ENCODE measurements at places on chromosomes 6 and 20.
A peak's percentile ranks its signal among the peaks of the same experiment; 100 is the strongest.

GRCh38 chr20:20024942-20025341, 7.8 kb downstream of the NAA20 start:
- DNase-seq = no peak

DNA sequence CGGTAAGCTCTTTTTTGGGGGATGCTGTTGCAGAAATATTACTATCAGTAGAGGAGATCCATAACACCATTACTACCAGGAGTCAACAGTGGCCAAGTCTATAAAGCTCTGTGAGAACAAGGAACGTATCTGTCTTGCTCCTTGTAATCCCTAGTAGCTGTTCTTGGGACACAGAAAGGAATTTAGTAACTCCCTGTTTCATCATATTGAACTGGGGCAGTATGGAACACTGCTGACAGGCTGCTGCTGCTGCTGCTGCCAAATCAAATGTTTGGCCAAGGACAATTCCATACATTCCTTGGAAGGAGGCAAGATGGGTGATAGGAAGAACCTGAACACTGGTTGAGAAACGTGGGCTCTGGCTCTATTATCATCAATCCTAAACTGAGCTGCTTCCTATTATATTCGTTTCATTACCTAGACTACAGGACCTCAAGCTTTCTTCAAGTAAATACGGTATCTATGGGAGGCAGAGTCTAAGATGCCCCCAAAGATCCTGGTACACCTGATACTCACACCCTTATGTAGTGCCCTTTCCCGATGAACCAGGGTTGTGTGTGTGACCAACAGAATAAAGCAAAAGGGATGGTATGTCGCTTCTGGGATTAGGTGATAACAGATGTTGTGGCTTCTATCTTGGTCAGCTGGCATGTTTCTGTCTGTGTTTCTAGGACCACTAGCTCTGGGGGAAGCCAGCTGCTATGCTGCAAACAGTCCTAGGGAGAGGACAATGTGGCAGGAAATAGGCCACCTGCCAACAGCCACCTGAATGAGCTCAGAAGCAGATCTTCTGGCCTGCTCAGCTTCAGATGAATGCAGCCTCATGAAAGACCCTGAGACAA, 39.5 kb downstream of the ELOVL5 start:
- DNase-seq = no peak

DNA sequence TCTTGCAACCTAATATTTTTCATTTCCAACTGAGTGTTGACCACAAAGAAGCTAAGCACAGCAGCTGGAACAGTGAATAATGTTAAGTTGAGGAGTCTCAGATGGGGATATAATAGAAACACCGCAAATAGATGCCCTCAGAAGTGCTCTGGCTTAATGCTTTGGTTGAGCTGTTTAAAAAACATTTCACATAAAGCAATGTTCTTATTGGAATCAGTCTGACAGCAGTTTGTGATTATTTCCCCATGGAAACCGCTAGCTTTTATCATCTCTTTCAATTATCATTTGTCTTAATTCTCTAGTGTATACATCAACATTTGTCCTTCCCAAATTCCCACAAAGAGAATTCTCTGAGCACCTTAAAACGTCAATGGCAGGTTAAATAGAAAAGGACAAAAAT, 30.8 kb downstream of the METTL24 start:
- DNase-seq = no peak

DNA sequence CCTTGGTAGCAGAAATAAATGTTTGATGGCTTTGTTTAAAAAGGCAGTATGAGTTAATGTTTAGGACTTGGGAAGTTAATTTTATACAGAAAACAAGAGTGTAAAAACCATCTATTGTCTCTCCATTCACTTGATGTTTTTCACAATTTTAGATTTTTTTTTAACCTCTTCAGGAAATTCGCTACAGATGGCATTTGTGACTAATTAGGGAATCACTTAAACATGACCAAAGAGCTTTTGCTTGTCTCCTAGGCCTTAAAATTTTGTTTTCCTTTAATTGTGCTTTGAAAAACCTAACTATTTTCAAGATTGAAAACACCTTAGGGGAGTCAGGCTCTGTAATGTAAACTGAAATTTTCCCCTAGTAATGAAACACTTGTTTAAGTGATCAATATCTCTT, 17.3 kb downstream of the TULP4 start:
- DNase-seq = no peak

DNA sequence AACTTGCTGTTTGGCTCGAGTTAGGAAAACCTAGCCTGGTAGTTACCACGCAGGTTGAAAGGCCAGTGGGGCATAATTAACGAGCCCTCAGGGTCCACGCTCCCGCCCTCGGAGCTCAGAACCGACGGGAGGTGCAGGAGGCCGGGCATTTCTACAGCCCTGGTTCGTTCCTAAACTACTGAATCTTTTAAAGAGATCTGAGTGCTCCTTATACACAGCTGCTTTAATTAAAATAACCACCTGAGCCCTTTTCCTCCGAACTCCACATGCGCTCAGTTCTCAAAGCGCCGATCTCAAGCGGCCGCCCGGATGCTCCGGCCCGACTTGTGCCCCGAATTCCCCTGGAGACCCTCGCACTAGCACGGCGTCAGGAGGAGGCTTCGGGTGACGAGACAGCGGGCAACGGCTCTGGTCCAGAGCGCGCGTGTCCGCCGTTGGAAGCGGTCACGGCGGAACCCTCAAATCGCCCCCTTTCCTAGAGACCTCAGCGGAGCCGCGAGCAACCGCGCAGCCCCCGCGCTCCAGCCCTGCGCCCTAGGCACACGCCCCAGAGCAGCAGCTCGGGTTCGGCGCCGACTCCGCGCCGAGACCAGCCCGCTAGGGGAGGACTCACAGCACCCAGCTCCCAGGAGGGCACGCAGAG, 397 bp downstream of the WDR27 start:
- DNase-seq = no peak

- no peak for DNase-seq
Measured at GRCh38 chr20:22561965-22562577, 22.3 kb downstream of the FOXA2 start.

GRCh38 chr20:35849706-35850105, 77.9 kb downstream of the PHF20 start:
- DNase-seq = no peak

- no peak for DNase-seq
Measured at GRCh38 chr20:64003960-64004725, 23.2 kb downstream of the PRPF6 start.

DNA sequence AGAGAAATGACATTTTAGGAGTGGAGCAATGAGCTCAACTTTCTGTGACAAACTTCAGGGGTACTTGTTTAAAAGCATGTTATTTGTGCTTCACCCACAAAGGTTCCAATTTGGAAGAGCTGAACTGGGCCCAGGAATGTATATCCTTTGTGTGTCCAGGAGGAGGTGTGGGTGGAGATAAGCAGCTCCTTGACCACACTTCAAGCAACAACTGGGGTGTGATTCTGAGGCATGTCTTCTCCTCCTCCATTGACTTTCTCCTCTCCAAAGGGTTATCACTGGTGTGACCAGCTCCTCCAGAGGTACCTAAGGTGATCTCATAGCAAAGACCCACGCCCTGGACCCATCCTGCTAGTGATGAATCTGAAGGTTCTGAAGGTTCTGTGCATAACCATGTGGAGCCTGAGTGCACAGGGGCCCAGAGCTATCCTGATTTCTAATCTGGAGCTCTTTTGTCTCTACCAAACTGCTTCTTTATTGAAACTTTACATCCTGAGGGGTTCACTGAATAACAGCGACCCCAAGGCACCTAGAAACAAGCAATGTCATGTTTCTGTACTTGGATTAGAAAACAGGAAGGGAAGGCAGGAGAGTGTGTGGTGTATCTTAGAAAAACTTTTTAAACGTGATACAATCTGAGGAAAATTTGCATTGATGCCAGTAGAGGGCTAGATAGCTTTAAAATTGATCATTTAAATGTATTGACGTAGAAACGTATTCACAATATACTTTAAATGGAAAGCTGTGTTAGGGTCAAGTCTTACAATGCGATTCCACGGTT, 60.9 kb upstream of the CD93 start:
- DNase-seq = no peak

- DNase-seq = no peak
Measured at GRCh38 chr20:21315138-21315537, 12.0 kb downstream of the XRN2 start.

DNA sequence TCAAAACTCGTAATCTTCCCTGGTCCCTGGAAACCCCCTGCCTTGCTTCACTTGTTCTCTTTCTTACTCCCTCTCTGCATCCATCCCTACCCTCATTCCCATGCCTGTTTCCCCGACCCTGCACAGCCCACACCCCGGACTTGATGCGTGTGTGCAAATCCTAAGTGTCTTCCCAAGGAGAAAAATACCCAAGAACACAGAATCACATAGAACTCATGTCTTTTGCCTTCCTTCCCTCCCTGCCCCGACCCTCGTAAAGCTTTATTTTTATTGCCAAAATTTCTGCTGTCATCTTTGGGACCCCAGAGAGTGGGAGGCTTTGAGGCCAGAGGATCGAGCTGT, 169.6 kb upstream of the PMEPA1 start:
- DNase-seq = no peak

- no peak for DNase-seq
Measured at GRCh38 chr6:13248053-13248452, 80.3 kb downstream of the TBC1D7 start.

DNA sequence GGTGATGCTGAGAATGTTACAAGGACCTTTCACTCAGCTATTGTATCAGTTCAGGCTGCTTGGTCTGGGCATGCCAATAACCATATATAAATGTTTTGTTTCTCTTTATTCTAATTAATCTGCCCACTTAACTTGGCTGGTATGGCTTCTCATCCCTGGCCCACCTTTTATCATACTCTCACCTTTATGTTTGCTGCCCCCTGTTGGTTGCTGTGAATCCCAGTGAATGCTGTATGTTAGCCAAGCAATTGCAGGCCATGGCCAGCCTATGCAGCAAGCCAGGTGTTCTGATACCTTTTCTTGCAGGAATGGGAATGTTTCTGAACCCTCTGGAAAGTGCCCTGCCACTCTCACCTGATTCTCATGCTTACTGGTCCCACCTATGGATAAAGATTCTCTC, 54.6 kb downstream of the PCSK2 start:
- no peak for DNase-seq

- DNase-seq = no peak
Measured at GRCh38 chr6:1485678-1486077, 96.3 kb downstream of the FOXF2 start.

DNA sequence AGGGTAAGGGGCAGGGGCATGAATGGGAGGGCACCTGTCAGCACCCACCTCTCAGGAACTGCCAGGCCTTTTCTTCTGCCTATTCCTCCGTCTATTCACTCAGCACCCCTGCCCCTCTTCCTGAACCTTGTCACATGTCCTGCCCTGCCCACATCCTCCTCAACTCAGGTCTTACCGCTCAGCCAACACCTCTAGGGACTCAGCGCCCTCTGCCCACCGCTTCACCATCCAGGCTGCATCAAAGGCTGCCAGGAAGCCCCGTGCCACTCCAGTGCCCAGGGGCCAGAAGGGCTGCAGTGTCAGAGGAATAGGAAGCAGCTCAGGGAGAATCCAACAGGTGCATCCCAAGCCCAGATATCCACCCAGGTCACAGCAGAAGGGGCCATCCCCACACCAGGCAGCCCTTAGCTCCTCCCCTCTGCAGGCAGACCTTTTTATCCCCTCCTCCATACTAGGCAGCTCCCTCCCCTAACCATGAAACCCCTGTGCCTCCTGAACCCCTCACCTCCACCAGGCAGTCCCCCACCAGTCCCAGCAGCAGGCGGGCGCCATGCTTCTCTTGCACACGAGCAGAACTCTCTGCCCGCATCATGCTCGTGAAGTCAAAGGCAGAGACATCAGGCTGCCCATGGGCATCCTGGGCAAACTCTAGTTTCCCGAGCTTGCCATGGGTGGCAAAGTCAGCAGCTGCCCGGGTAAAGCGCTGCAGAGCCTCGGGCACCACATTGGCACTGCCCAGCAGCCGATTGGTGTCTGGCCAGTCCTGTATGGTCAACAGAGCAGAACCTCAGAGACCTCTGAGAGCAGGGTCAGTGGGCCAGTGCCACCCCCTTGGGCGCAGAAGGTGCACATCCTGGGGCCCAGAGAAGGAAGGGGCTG, 5.5 kb downstream of the MICAL1 start:
- DNase-seq = no peak

- peak; percentile 59 for DNase-seq
Measured at GRCh38 chr6:474453-475185, 83.1 kb downstream of the IRF4 start.

Data from activated CD4-positive, alpha-beta T cell treated with anti-CD3 and anti-CD28 coated beads, Interleukin-2, amount 50 U/mL, for 1 hour (primary cell).